Stimulated activated CD8-positive, alpha-beta memory T cell treated with anti-CD3 and anti-CD28 coated beads, Interleukin-7, amount 100 ng/mL, for 1 hour (primary cell): ENCODE measurements at places on chromosomes 4 and X.

DNA sequence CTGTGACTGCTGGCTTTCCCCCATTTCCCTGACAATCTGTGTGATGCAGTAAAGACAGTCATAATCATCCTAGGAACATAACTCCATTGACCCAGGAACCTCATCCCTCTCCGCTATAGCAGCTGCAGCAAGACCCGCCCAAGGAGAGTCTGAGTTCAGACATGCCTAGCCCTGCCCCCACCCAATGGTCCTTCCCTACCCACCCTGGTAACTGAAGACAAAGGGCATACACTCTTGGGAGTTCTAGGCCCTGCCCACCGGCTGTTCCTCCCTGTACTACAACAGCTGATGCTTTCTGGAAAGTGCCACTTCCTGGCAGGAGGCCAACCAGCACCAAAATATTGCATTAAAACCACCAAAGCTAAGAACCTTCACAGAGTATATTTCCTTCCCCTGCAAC lies 1035.6 kb downstream of the C4orf33 start:
- DNase-seq: no peak

DNA sequence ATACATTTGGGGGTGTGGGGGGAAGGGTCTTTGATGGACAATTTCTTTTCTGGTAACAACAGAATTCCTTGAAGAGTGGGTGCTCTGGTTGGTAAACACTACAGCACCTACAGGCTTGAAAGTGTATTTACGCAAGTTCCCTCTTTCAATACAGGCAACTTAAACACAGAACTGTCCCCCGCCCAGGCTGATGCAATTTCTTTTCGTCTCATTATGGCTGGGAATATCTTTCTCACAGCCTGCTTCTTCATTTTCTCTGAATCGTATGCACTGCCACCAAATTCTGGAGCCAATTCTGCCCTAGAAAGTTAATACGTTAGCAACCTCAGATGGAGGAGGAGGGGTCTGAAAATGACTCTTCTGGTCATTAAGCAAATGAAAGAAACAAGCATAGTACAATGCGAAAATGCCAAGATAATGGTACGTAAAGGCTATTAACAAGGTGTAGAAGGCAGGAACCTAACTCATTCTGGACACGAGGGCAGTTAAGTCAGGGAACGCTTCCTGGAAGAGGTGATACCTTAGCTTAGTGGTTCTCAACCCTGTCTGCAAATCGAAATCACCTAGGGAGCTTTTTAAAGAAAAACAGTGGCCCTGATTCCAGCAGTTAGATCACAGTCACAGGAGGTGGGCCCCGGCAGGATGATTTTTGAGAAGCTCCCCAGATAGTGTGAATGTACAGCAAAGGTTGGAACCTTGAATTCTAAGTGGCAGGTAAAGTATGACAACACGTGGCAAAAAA lies 1.0 kb downstream of the AGA start:
- no peak for DNase-seq

DNA sequence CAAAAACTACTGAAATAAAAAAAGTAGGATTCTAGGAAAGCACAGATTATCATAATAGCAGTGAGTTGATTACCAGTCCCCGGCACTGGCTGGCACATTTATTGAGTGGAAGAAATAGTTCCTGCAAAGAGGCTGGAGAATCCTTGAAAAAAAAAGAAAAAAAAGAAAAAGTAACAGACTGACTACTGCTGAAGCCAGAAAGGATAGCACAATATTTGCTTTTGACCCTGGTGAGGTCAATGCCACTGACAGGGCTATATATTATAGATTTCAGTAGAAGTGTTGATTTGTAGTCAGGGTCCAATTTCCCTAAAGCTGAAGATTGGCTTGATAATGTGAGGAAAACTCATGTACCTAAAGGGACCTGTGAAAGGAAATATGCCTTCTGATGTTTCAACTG lies 64.7 kb downstream of the NDNF start:
- DNase-seq: no peak

DNA sequence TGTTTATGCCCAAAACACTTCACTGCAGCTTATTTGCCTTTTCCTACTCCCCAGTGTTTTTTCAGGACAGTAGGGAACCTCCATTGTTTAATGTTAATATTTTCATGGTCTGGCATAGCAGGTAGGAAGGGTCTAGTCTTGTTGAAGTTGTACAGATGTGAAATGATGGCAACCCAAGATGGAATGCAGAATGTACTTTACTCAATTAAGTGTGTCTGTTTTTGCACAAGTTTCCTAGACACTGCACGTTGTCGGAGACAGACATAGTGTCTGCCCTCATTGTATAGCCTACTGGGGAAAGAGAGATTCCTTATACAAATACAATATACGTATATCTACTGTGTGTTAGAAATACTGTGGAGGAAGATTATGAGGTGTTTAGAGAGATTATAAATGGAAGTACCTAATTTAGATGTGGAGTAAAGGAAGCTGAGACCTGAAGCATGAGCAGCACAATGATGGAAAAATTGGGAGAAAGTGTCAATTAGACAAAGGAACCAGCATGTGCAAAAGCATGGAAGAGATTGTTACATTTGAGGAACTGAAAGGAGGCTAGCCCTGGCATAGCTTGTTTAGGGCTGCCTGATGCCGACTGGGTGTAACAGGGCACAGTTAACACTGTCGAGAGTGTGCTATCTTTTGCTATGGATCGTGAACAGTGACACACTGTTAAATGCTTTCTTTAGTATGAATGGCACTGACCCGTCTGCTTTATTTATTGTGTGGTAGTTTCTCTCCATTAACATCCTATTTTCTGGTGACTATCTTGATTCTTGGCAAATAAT lies 18.4 kb downstream of the CPEB2 start:
- no peak for DNase-seq

DNA sequence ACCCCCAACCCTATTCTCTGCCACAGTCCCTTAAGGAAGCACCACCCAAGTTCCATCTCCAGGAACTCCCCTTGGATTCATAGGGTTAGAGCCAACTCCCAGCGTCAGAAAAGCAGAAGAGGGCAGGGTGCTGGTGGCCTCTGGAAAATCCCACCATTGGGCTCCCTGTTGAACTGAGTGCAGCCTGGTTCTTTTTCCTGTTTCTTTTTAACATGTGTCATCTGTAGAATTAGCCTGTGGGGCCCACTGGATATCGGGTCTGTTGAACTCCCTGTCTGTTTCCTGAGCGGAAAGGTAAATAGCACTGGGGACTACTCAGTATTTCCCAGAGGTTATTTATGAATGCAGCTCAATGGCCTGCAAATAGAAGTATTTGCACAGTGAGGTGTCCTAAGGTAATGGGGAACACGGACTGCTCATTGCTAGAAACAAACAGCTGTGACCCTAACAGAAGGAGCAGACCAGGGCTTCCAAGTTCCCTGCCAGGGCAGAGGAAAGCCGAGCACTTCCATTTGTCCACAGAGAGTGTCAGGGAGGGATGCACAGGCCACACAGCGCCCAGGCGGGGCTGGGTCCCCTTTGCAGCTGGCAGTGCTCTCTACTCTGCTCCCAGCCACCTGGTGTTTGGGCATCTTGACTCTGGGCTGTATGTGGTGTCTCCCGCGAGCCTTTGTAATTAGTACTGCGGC lies 102.6 kb downstream of the FHDC1 start:
- no peak for DNase-seq

- no peak for DNase-seq
These were observed 70.6 kb downstream of the TAPT1 start for GRCh38 chr4:16155528-16156169.

DNA sequence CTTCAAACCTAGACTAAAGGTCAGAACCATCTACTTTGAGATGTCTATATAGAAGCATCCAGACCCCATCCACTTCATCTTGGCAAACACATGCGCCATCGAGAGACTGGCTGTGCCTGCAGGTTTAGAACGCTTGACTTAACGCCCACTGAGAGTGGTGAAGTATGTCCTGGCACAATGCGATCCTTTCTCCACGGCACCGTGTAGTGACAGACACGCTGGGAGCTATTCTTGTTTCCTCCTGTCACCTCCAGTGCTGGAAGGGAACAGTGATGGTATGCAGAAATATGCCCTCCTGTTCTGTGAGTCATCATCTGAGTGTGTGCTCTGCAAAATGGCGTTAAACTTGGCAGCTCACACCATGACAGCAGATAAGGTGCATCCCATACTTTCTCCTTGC lies 330.2 kb downstream of the NLGN4X start:
- DNase-seq: no peak

DNA sequence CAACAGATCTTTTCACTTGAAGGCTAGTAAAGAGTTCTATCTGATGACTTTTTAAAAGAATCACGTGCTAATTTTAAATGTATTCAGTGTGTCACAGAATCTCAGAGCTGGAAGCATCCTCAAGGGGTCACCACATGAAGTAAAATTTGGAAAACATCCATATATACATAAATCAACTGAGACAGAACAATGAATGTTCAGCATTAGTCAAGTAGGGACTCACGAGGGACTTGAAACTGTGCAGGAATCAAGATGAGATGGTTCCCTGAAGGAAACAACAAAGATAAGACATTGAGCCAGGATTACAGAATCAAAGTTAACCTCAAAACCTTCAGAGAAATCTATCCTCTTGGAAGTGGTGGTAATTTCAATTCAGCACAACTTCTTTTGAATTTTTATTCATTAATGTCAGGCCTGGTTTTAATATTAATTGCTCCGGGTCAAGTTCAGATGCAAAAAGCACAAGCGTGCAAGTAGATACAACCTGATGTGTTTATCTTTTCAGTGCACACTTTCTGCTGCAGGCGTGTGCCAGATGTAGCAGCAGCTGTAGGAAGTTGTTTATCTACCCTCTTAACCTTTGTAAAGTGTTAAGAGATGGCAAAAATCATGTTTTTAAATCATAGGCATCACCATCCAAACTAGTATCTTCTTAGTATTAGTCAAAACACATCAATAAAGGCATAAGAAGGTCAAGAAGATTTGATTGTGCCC lies 87.7 kb upstream of the SRD5A3 start:
- DNase-seq: no peak

- DNase-seq: no peak
These were observed 228.2 kb downstream of the PCDH10 start for GRCh38 chr4:133377286-133377685.

DNA sequence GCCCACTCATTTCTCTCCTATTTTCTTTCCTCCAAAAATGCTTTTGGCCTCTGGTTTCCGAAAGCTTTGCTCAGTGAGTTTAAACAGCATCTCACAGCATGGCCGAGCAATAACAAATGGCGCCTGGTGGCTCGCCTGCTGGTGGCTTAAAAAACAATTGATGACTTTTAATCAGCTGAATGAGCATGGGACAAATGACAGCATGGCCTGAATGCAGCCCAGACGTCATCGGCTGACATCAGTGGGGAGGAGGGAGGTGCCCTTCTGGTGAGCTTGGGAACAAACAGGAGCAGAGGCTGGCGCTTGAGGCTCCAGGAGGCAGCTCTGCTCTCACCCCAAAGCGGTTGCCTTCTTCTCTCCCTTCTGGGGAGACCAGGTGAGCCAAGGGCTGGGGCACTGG lies 286.4 kb downstream of the BCOR start:
- DNase-seq: no peak

DNA sequence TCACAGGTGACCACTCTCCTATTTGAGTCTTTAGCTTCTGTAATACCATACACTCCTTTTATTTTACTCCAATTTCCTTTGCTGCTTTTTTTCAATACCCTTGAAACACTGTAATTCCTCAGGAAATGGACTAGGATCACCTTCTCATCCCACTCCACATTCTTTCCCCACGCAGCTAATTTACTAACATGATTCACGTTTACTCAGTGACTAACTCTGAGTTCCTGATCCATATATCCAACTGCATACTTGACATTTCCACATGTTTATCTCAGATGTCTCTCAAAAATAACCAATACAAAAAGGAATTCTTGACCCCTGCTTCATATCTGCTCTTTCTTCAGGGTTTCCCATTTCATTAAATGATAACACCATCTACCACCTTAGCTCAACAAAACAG lies 19.9 kb downstream of the RPS6KA6 start:
- DNase-seq: no peak

DNA sequence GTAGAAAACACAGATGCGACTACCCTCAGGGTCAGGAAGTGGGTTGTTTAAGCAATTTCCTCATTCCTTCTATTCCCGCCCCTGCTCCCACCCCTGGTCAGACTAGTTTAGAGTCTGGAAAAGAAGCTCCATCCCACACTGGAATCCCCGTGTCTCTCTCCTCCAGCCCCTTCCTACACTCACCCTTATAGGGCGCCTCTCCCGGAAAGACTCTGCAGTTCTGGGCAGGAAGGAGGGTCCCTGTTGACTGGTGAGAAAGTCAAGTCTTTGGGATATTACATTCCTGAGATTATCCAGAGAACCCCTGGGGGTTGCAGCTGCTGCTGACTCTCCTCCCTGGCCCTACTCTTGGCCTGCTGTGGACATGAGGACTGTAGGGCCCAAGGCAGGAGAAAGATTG lies 11.9 kb downstream of the STARD8 start:
- no peak for DNase-seq

- DNase-seq: no peak
These were observed 134.3 kb downstream of the APBB2 start for GRCh38 chr4:41079881-41080560.

GRCh38 chr4:139515531-139515958 lies 40.5 kb downstream of the SETD7 start:
- no peak for DNase-seq

GRCh38 chrX:48919947-48920717 lies 1.3 kb upstream of the PIM2 start:
- DNase-seq: no peak

GRCh38 chr4:186150926-186151325 lies 40.4 kb upstream of the CYP4V2 start:
- DNase-seq: no peak

GRCh38 chrX:24684048-24684447 lies 9.7 kb upstream of the POLA1 start:
- no peak for DNase-seq

DNA sequence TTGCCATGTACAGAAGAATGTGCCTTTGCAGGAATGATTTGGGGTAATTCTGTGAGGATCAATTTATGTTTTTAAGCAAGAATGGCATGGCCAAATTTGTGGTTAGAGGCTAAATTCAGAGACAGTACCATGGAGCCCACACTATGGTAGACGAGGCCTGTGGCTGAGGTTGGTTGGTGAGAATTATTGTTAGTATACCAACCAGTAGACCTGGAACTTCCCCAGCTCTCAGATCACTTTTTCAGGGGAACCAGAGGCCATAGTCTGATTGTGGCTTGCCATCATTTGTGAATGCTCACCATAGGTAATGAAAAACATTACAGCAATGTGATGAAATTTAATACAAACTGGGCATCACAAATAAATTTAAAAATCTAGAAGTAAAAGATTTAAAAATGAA lies 56.3 kb downstream of the SHISA3 start:
- no peak for DNase-seq

DNA sequence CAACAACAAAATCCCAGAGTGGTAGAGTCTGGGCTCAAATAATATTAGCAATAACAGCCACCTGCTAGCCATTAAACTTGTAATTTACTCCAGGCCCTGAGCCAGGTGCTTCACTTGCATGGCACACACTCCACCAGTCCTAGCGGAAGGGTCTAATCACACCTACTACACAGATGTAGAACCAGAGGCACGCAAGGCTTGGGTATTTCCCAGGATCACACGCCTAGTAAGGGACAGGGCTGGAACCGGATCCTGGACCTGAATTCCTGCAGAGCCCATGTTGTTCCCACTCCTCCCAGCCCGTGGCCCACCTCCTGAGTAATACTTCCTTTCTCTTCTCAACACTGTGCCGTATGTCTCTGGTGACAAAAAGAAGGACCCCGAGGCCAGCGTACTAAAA lies 5.7 kb downstream of the MAGEA1 start:
- DNase-seq: no peak
